ENCODE measurements at places on chromosomes 7 and 10. TPM values are rescaled to one million over a fixed set of nuclear protein-coding genes. Genes with fewer than 3 reads are reported as not detected.

PHKG1 gene
- 2.0 TPM for polyA plus RNA-seq

WDR86 gene
- 48.1 TPM for polyA plus RNA-seq

SNX10 gene
- polyA plus RNA-seq, result 21.8 TPM

MICALL2 gene
- 6.6 TPM for polyA plus RNA-seq

HOGA1 gene
- 49.9 TPM for polyA plus RNA-seq

ZPBP gene
- 0.50 TPM for polyA plus RNA-seq

CHAT gene
- polyA plus RNA-seq, result not detected

CLDN12 gene
- polyA plus RNA-seq, result 52.5 TPM

PLEKHS1 gene
- 0.21 TPM for polyA plus RNA-seq

FKBP9 gene
- 348 TPM for polyA plus RNA-seq

ECHDC3 gene
- polyA plus RNA-seq, result 11.7 TPM

GPR15LG gene
- not detected for polyA plus RNA-seq

TECPR1 gene
- polyA plus RNA-seq, result 14.0 TPM

SFTPA1 gene
- polyA plus RNA-seq, result 0.40 TPM

PNLIPRP1 gene
- not detected for polyA plus RNA-seq

SLC26A4 gene
- polyA plus RNA-seq, result 3.0 TPM

SERPINE1 gene
- polyA plus RNA-seq, result 1.3 TPM

PAPOLB gene
- 0.14 TPM for polyA plus RNA-seq

ANKRD16 gene
- polyA plus RNA-seq, result 9.5 TPM

CYP26A1 gene
- 0.14 TPM for polyA plus RNA-seq

EGR2 gene
- polyA plus RNA-seq, result 1.8 TPM

MMP21 gene
- 0.24 TPM for polyA plus RNA-seq

CALHM1 gene
- polyA plus RNA-seq, result 0.10 TPM

STEAP2 gene
- polyA plus RNA-seq, result 17.3 TPM

ADAMTS14 gene
- polyA plus RNA-seq, result 2.0 TPM

GBX1 gene
- polyA plus RNA-seq, result 0.34 TPM

IKZF1 gene
- polyA plus RNA-seq, result 1.5 TPM

Data from left renal pelvis (tissue), 4 donors.